ENCODE measurements at places on chromosomes 3 and 15.

GRCh38 chr3:138824114-138824506 lies 10.6 kb downstream of the PIK3CB start:
- DNase-seq: no peak

GRCh38 chr15:51681303-51681963 lies at the start of gene SCG3:
Gene SCG3, plus strand, starts transcription at chr15:51681503. Its CDS starts 253 bp downstream, at chr15:51681756.
- DNase-seq: peak; percentile 64

- no peak for DNase-seq
Observed at GRCh38 chr3:159787178-159787574, 201.5 kb upstream of the IL12A start.

DNA sequence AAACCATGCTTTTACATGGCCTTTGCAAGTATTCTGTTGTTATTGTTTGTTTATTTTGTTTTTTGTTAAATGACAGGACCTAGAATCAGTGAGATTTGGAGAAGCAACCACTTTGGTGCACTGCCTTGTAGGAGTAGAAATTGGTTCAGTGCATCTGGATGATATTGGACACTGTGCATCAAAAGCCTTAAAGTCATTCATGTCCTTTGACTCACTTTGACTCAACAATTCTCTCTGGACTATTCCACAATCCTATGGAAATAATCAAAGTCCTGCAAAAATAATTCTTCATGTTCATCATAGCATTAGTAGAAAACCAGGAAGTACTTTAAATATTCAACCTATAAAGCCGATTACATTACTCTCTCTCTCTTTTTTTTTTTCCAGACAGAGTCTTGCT lies 224.8 kb downstream of the ABHD5 start:
- DNase-seq: no peak

DNA sequence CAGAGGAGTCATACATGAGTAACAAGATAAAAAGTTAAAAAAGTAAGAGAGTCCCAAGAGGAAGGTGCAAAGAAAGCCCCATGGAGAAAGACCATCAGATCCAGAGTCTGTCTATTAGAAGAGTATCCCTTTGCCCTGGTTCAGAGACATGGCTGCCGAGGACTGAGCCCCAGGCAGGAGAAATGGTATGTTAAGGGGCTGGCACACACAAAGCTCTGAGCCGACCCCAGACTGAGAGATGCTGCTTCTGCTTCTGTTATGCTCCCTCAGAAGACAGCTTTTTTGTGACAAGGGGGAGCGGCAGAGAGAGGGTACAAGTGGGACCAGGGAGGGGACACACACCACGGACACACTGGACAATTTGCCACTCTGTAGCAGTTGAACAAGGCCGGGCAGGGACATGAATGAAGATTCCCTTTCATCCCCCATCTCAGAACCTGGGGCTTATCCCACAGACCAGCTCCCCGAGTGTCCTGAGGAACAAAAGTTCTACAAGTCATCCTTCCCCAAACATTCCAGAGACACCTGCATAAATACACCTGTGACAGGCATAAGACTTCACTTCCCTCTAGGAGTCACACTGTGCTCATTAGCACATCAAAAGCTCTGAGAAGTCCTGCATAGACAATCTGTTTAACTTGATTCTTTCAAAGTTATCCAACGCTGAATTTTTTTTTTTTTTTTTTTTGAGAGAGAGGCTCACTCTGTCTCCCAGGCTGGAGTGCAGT lies 161.6 kb upstream of the WNT5A start:
- no peak for DNase-seq

- no peak for DNase-seq
Observed at GRCh38 chr3:71536376-71536965, 47.1 kb downstream of the FOXP1 start.

- no peak for DNase-seq
Observed at GRCh38 chr15:31308185-31308639, 18.4 kb upstream of the KLF13 start.

GRCh38 chr3:16639806-16640205 lies 34.6 kb upstream of the DAZL start:
- no peak for DNase-seq

GRCh38 chr3:30895329-30895728 lies 868 bp upstream of the GADL1 start:
- DNase-seq: no peak

DNA sequence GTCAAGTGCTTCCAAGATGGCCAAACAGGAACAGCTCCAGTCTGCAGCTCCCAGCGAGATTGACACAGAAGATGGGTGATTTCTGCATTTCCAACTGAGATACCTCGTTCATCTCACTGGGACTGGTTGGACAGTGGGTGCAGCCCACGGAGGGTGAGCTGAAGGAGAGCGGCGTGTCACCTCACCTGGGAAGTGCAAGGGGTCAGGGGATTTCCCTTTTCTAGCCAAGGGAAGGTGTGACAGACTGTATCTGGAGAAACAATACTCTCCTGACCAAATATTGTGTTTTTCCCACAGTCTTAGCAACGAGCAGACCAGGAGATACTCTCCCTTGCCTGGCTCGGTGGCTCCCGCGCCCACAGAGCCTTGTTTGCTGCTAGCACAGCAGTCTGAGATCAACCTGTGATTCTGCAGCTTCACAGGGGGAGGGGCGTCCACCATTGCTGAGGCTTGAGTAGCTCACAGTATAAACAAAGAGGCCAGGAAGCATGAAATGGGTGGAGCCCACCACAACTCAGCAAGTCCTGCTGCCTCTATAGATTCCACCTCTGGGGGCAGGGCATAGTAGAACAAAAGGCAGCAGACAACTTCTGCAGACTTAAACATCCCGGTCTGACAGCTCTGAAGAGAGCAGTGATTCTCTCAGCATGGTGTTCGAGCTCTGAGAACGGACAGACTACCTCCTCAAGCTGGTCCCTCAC lies 293.5 kb upstream of the SUCLG2 start:
- DNase-seq: no peak

DNA sequence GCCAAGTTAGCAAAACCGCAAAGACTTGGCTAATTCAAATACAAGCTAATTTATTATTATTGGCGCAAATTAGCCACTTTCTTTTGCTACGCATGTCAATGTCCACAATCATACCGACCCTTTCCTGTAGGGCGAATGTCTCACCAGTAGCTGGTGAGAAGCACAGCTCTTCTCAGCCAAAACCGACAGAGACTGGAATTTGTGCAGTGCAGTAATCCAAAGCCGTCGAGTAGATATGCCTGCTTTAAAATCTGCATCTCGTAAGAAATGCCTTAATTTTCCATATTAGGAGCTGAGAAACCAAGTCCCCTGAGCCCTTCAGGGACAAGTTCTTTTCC lies 614 bp upstream of the MINDY2 start:
- no peak for DNase-seq

DNA sequence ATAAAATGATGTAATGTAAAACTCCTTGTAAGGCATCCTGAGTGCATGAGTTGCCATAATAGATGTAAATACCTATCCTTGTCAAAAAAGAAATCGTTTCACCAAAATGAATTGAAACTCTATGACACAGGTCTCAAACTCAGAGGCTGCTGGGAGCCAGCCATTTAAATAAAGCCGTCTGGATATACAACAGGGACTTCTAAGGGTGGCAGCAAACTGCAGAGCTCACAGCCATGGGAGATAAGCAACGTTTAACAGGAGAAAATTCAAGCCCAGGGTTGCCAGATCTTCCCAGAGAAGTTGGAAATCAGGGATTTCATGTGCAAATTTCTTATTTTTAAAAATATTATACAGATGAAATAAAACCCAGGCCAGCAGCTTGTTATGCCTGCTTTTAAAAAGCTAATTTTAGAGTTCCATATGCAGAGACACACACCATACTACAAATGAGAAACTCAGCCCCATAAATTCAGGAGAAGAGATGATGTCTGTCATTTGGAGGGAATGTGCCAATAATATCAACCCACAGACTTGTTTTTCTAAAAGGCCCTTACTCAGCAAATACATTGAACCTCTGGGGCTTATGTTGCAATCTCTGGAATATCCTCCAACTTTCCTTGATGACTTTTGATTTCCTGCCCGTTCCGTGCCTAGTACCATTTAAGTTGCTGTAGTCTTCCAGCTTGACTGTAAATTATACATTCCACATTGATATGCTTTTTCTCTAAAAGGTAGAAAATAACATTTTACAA lies 75.6 kb downstream of the AQP9 start:
- no peak for DNase-seq

DNA sequence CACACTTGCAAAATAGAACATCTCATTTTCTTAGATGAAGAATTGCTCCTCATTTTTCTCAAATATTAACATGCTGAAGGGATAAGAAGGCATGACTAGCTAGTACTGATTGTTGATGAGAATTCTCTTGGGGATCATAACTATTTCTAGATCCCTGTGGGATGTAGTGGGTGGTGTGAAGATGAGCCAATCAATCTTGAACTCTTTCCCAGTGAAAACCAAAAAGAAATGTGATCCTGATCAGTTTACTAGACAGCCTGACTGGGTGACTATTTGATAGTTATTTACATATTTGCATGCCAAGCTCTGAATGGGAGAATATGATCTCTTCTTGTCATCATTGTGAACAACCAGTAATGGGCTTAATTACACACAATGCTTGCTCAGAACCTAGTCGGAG lies 63.7 kb downstream of the ZIC1 start:
- DNase-seq: no peak

DNA sequence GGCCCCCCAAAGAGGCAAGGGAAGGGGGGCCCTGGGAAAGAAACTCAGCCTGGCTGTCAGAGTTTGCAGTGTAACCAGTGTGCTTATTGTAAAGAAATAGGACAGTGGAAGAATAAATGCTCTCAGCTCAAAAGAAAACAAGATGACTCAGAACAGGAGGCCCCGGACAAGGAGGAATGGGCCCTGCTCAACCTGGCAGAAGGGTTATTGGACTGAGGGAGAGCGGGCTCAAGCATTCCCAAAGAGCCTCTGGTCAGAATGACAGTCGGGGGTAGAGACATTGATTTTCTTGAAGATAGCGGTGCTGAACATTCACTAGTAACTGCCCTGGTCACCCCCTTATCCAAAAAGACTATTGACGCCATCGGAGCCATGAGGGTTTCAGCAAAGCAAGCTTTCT lies 100.4 kb upstream of the OSBPL11 start:
- no peak for DNase-seq

DNA sequence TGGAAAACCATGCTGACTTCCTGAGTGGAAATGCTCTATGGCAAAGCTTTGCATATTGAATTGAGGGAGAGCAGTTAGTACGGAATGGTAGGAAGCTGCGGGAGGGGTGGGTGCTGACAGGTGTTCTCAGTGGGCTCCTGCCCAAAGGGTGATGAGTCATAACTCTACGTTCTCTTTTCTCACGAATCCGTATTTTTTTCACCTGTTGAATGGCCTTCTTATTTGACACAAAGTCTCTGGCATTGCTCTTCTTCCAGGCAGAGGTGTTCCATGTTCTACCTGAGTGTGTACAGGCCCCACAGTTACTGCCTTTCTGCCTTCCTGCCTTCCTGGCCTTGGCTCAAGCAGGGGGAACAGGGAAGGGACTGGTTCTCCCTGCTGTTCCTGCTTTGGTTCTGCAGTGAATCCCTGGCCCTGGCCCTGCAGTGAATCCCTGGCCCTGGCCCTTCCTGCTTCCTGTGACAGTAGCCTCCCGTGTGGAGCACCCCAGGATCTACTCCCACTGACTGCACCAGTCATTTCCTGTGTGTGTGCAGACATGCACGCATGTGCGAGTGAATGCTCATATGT lies 31.9 kb downstream of the TRAK1 start:
- DNase-seq: no peak

GRCh38 chr3:49617390-49618013 lies 56.6 kb upstream of the APEH start:
- no peak for DNase-seq

GRCh38 chr3:13818919-13819318 lies 61.0 kb downstream of the WNT7A start:
- DNase-seq: no peak

DNA sequence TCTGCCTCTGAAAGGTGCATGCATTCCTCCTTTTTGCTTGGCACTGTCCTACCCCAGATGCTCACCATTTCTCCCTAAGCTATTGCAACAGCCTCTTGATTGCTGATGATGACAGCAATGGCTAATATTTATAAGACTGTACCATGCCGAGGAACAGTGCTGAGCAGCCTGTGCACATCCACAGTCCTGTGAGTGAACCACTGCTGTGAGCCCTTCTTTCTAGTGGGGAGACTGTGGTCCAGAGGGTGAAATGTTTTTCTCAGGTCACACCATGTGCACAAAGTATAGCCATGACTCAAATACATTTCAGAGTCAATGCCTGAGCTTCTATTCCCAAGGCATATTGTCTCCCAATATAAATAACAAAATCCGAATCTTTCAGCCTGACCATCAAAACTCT lies 231.2 kb upstream of the LRTM1 start:
- DNase-seq: no peak

DNA sequence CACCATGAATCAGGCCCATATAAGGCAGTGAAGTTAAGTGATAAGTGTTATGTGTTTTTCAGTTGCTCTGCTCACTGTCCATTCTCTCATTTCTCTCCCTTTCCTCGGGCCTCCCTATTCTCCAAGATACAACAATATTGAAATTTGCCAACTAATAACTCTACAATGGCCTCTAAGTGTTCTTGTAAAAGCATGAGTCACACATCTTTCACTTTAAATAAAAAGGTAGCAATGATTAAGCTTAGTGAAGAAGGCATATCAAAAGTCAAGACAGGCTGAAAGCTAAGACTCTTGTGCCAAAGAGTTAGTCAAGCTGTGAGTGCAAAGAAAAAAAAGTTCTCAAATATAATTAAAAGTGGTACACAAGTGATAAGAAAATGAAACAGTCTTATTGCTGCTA lies 675.4 kb downstream of the OTOL1 start:
- no peak for DNase-seq

DNA sequence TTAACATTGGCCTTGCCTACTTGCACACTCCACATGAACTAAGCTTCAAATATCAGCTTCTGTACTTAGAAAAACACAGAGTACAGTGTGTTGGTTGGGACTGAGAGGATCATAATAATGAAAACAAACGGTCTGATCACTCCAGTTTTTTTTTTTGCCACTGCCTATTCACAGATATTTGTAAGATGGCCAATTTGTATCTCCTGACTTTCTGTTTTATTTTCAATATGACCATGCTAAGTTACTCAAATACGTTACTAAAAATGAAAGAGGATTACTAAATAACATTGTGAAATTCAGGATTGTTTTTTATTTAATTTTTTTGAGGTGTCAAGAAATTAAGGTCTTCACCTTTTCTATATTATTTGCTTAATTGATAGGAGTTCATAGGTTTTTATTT lies 595.1 kb downstream of the TUSC7 start:
- DNase-seq: no peak

DNA sequence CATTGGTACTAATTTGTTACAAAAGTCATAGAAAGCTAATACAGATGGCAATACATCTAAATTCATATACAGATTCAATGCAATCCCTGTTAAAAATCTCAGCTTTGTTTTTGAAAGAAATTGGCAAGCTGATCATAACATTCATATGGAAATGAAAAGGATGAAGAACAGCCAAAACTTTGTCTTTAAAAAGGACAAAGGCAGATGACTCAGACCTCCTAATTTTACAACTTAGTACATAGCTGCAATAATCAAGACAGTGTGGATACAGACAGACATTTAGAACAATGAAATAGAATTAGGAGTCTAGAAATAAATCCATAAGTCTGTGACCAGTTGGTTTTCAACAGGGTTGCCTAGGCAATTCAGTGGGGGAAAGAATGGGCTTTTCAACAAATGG lies 63.3 kb downstream of the AQP9 start:
- no peak for DNase-seq

GRCh38 chr3:150327678-150328653 lies 80.1 kb upstream of the TSC22D2 start:
- no peak for DNase-seq

All from GDM1 (cell line).